ENCODE measurements at places on chromosomes 2 and 18. TPM values are rescaled to one million over a fixed set of nuclear protein-coding genes. Genes with fewer than 3 reads are reported as not detected.

GRCh38 chr2:12046641-12047040 lies 300.2 kb downstream of the LPIN1 start:
- DNase-seq, result no peak

The LTBP1 gene
- 0.31 TPM for total RNA-seq

GRCh38 chr18:34709104-34709503 lies 994 bp upstream of the DTNA start:
- DNase-seq, result no peak

The NDUFV2 gene
- 302 TPM for total RNA-seq

- DNase-seq, result no peak
Measured at GRCh38 chr2:84442888-84443287, 16.2 kb downstream of the SUCLG1 start.

The GKN1 gene
- not detected for total RNA-seq

DNA sequence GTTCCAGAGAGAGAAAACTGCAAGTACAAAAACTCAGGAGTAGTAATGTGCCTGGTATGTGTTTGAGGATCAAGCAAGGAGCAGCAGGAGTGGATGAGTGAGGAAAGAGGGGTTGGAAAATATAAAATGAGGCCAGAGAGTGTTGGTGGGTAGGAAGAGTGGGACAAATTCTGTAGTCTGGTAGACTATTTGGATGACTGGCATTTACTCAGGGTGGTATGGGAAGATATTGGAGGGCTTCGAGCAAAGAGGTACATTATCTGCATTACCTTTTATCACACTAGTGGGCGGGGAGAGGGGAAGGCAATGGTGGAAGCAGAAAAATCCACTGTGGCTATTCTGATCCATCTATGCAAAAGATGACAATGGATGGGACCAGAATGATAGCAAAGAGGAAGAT lies 381.7 kb upstream of the VWC2L start:
- DNase-seq, result no peak

The ANKRD62 gene
- total RNA-seq, result not detected

DNA sequence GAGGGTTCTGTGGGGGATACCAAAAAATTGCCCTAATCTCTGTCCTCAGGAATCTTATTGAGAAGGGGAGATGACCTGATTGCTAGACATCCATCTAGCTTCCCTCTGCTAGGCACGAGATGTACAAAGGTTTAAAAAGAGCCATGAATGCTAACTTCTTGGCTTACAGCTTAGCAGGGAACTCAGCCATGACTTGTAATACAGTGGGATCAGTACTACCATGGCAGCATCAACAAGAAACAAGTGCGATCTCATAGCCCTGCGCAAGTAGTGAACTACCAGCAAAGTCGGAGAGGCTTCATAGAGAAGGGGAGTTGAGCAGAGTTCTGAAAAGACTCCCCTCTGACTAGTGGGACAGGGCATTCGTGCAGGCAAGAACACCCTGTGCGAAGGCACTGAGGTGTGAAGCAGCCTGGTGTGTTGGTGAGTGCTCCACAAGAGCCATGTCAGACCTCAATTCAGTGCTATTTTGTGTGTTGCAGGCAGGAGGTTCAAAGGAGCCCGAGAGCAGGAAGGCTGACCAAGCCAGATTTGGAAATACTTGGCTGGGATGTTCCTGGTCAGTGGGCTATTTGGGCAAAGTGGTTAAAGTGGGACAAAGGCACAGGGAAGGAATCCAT lies 130.0 kb downstream of the FMNL2 start:
- no peak for DNase-seq

All from activated naive CD8-positive, alpha-beta T cell treated with anti-CD3 and anti-CD28 coated beads for 36 hours (primary cell).